Stimulated activated CD8-positive, alpha-beta memory T cell treated with anti-CD3 and anti-CD28 coated beads, Interleukin-15, amount 100 ng/mL, for 4 hours (primary cell): ENCODE measurements at places on chromosomes 2 and 18.

- DNase-seq: no peak
Measured at GRCh38 chr2:120476141-120476540, 130.2 kb downstream of the INHBB start.

GRCh38 chr2:167729911-167730310, 517.5 kb downstream of the STK39 start:
- no peak for DNase-seq

- DNase-seq: no peak
Measured at GRCh38 chr18:5350636-5351035, 55.1 kb upstream of the ZBTB14 start.

DNA sequence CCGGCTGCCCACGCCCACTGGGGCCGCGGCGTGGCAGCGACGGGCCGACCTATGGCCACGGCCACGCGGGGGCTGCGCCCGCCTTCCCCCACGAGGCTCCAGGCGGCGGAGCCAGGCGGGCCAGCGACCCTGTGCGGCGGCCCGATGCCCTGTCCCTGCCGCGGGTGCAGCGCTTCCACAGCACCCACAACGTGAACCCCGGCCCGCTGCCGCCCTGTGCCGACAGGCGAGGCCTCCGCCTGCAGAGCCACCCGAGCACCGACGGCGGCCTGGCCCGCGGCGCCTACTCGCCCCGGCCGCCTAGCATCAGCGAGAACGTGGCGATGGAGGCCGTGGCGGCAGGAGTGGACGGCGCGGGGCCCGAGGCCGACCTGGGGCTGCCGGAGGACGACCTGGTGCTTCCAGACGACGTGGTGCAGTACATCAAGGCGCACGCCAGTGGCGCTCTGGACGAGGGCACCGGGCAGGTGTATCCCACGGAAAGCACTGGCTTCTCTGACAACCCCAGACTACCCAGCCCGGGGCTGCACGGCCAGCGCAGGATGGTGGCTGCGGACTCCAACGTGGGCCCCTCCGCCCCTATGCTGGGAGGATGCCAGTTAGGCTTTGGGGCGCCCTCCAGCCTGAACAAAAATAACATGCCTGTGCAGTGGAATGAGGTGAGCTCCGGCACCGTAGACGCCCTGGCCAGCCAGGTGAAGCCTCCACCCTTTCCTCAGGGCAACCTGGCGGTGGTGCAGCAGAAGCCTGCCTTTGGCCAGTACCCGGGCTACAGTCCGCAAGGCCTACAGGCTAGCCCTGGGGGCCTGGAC, 253.2 kb downstream of the GLI2 start:
- DNase-seq: no peak

GRCh38 chr2:23028106-23028505, 356.9 kb upstream of the KLHL29 start:
- DNase-seq: no peak

DNA sequence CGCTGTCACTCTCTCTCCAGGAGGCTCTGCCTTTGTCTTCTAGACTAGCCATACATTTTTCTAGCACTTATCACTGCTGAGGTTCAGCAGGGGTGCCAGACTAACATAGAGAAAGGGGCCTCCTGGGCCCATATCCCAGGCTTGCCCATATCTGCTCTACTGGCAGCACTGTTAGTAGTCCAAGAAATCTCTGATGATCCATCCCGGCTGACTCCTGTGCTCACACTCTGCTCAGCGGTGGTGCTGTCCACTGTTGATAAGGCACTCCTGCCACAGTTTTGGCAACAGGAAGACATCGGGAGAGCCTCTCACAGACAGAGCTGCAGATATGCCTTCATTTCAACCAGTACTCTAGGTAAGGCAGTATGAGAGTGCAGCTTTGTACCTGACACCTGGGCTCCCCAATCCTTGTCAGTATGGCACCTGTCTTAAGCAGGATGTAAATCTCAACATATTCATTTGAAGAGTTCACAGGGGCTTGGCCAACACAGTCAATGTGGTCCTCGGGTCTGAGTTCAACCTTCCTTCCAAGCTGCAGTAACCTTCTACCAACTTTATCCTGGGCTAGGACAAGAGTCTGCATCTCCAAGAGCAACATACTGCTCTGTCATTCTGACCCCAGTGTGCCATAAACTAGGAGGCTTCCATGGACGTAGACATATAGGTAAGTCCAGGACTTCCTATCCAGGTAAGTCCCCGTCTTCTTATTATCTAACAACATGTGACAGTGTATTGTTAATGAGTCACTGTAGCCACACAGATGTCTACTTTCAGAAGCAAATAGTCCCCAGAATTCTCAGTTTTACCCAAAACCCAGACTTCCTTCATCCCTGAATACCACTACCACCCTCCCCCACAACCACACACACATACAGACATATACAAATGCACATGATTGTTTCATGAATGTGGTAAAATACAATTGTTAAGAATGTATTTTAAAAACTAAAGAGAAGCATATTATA, 16.2 kb downstream of the KLF7 start:
- DNase-seq: no peak

- no peak for DNase-seq
Measured at GRCh38 chr2:96389736-96390135, 54.2 kb downstream of the NCAPH start.

GRCh38 chr2:239882331-239882732, 142.8 kb downstream of the NDUFA10 start:
- DNase-seq: no peak

DNA sequence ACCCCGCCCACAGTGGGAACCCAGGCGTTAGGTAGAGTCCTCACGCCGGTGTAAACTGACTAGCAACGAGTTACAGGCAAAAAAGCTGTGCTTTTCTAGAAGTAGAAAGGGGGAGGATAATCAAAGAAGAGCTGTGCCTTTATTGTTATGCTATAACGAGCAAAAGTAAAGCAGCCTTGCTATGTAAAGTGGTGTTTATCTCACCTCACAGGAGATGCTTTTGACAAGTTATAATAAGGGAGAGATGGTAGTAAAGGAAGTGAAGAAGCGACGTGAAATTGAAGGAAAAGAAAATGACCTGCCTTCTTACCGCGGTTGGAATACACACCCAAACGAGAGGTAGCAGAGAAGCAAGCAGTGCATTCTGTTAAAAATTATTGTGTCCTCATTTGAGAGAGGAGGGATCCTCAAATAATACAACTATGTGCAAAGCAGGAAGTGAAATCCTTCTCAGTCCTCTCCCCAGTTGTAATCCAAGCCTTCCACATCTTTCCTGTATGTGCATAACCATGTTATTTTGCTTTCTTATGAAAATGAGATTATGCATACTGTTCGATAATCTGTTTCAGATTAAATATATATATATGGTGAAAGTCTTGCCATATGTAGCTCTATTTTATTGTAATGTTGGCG, 962 bp downstream of the TANK start:
- DNase-seq: no peak

DNA sequence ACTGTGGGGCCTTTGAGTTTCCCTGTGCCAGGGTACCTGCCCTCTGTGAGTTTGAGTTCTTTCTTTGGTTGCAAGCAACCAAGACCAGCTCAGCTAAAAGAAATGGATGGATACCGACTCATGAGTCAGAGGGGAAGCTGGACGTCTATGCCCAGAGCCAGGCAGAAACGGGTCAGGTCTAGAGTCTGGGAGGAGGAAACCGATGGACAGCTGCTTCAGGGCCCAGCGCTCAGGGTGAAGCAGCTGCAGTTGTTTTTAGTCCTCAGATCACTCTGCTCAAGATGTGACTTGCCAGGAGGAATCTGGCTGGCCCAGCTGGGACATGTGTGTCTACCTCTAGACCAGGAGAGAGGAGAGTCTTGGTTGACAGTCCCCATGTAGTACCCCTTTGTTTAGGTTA, 10.1 kb upstream of the TYMS start:
- DNase-seq: no peak
